Calu3 (cell line): ENCODE measurements at places on chromosomes 5 and 9. TPM values are rescaled to one million over a fixed set of nuclear protein-coding genes. Genes with fewer than 3 reads are reported as not detected.

Gene SCGB3A2
- total RNA-seq, result not detected in 2 replicates

DNA sequence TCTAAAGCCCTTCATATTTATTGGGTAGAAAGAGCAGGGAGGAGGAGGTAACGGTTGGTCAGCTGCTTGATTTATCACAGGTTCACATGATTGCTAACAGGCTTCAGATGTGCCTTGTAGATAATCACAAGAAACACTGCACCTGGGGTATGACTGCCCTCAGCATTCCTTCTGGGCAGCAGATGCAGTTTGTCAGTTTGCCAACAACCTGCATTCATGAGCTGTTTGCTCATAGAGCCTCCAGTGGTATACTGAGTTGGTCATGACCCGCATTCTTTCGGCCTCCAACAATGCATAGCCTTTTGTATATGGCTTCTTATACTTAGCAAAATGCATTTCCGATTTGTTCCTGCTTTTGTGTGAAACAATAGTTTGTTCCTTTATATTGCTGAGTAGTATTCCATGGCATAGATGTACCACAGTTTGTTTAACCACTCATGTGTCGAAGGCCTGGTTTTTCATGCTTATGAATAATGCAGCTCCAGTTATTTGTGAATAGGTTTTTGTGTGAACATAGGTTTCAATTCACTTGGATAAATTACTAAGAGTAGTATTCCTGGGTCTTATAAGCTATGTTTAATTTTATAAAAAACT is 83.6 kb downstream of the ARHGEF28 start:
- DNase-seq, result no peak

GRCh38 chr9:93244101-93244500 is 60.2 kb downstream of the WNK2 start:
- DNase-seq, result no peak

DNA sequence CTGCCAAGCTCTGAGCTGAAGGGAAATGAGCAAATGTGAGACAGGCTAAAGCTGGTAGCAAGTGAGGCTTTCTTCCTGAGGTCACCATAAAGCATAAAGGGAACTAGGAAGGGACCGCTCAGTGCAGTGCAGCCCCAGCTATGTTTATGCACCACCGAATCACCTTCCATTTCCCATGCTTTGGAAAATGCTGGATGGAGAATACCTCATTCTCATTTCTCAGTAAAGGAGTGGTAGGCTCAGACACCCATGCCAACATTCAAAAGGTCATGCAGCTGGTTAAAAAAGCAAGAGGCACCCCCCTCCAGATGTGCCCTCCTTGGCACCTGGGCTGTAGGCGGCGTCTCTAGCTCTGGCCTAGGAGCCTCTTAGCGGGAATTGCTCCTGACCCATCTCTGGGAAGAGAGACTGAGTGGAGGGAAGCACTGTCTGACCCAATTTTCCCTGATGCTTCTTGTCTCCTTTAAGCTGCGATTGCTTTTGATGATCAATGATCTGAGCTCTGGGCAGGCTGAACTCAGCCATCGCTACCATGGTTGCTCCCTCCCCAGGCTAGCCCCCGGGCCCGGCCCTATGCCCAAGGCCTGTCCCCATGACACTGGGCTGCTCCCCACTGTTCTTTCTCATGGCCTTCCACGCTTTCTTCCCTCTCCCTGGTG is 58.7 kb downstream of the ZNF354C start:
- DNase-seq, result no peak

DNA sequence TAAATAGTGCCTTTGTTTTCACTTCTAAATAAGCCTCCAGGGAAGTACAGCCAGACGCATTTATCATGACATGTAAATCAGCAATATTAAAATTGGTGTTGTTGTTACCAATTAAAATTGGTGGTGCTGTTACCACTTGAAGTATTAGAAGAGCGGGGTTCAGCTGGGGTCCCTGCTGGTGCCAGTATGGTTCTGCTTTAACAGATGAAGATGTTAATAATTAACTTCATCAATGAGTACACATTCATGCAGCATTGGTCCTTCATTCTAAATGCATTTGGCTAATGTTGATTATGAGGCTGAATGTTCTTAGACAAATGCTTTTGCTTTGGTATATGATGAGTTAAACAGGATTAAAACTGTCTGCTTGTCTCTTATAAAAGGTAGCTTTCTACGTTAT is 67.6 kb upstream of the TMC1 start:
- no peak for DNase-seq
